ENCODE measurements at places on chromosomes 16 and 17.

DNA sequence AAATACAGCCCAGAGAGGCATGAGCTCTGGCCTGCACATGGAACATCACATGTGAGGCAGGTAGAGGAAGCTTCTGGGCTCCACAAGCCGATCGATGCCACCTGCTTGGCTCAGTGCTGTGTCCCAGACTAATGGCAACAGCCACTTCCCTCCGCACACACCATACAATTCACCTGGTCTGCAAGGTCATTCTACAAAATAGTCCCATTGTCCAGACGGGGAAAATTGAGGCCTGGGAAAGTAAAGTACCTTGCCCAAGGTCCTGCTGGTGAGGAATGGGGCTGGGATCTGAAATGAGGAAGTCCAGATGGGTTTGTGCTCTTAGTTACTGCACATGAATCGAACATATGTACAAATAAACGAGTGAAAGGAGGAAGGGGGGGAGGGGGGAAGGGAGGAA lies 88.0 kb downstream of the LITAF start:
- no peak for DNase-seq

GRCh38 chr16:27483088-27483437 lies 66.7 kb downstream of the GTF3C1 start:
- no peak for DNase-seq

GRCh38 chr16:66494916-66495315 lies 55.0 kb downstream of the TK2 start:
- no peak for DNase-seq

GRCh38 chr16:3548445-3548844 lies 28.8 kb downstream of the NLRC3 start:
- DNase-seq, result no peak

- no peak for DNase-seq
These were observed 51.6 kb downstream of the IKZF3 start for GRCh38 chr17:39812466-39812865.

- no peak for DNase-seq
These were observed 122.3 kb upstream of the LHX1 start for GRCh38 chr17:36814958-36815357.

GRCh38 chr16:55569025-55569424 lies 2.5 kb downstream of the CAPNS2 start:
- no peak for DNase-seq

DNA sequence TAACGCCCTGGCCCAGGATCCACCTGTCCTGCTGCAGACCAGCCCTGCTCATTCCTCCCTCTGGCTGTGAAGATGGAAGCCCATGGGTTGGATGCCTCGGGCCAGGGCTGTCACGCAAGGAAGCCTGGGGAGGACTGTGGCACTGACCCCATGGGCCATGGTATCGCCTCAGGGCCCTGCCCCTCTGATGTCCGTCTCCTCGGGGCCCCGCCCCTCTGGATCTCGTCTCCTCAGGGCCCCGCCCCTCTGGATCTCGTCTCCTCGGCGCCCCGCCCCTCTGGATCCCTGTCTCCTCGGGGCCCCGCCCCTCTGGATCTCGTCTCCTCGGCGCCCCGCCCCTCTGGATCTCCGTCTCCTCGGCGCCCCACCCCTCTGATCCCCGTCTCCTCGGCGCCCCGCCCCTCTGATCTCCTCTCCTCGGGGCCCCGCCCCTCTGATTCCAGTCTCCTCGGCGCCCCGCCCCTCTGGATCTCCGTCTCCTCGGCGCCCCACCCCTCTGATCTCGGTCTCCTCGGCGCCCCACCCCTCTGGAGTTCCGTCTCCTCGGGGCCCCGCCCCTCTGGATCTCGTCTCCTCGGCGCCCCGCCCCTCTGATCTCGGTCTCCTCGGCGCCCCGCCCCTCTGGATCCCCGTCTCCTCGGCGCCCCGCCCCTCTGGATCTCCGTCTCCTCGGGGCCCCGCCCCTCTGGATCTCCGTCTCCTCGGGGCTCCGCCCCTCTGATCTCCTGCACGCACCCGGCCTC lies 24.0 kb downstream of the METRNL start:
- no peak for DNase-seq

- DNase-seq, result no peak
These were observed 5.3 kb downstream of the UNC119 start for GRCh38 chr17:28547096-28547622.

GRCh38 chr16:89137666-89138512 lies 33.7 kb upstream of the CDH15 start:
- no peak for DNase-seq

DNA sequence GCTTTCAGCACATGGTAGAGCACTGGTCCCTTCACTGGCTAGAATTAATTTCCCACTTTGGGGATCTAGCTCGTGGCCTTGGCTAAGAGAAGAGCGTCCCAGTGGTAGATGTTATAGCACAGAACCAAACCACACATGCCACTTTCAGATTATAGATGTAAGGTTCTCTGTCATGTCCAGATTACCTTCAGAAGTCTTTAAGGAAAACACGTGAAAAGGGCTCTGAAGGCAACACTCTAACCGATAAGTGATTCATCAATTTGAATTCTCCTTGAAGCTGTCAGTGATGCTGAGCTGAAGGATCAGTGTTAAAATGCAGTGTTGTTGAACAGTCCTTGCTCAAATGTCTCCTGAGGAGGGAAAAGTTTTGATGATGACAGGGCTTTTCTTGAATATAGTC lies 43.5 kb upstream of the VPS4A start:
- no peak for DNase-seq

DNA sequence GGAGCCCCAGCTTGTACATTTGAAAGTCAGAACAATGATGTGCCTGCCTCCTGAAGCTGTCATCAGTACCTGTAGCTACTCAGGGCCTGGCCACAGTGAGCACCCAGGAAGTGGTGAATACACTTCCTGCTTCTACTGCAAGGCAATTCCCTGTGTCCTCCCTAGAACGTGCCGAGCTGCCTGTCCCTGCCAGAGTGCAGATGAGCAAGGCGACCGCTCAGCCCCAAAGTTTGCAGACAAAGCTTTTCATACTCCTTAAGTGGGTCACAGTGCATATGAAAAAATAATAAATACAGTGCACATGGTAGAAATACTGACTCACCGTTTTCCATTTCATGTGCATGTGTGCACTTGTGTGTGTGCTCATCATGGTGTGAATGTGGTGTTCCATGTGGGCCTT lies 77.3 kb downstream of the MPRIP start:
- DNase-seq, result no peak

DNA sequence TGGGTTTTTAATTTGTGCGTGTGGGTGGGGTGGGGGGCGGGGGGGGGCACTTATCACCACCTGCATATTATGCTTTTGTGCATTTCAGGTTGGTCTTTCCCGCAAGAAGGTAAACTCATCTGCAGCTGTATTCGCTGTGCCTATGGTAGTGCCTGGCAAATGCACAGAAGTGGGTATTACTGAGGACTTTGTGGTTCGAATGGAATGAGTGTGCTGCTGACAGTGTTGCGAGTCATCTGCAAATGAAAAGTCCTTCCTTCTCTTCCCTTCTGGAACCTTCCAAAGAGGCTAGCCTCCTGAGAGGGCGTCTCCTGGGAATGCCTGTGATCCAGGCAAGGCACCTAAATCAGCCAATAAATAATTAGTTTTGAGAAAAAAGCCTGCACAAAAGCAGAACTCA lies 532.9 kb downstream of the MAF start:
- no peak for DNase-seq

- DNase-seq, result no peak
These were observed 51.4 kb upstream of the SLC25A19 start for GRCh38 chr17:75340631-75341030.

DNA sequence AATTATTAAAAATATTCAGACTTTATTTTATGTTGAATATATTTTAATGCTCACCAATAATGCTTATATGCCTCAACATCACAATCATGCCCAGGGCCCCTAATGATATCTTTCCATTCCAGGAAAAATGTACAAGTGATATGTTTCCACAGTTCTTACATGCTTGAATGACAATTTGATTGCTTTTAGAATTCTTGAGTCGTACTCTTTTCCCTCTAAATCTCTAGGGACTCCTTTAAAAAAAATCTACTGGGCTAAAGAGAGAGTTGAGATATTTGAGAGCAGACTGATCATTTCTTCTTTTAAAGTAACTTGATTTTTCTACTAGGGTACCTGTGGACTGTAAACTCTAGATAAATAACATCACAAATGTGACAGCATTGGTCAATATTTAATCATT lies 18.2 kb upstream of the HLF start:
- no peak for DNase-seq

DNA sequence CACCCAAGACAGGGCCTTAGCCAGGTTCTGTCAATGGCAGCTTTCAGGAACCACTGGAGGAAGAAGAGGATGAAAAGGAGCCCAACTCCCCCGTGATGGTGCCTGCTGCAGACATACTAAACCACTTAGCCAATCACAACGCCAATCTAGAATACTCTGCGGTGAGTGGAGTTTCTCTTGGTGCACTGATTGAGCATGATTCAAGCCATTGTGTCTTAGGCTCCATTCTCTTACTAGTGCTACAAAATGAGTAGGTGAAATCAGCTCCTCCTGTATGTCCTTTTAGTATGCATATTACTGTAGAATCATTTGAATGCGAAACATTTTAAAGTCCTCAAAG lies 1.4 kb downstream of the SETD6 start:
- DNase-seq, result no peak

GRCh38 chr17:43769859-43770258 lies 8.9 kb downstream of the DUSP3 start:
- DNase-seq, result no peak

DNA sequence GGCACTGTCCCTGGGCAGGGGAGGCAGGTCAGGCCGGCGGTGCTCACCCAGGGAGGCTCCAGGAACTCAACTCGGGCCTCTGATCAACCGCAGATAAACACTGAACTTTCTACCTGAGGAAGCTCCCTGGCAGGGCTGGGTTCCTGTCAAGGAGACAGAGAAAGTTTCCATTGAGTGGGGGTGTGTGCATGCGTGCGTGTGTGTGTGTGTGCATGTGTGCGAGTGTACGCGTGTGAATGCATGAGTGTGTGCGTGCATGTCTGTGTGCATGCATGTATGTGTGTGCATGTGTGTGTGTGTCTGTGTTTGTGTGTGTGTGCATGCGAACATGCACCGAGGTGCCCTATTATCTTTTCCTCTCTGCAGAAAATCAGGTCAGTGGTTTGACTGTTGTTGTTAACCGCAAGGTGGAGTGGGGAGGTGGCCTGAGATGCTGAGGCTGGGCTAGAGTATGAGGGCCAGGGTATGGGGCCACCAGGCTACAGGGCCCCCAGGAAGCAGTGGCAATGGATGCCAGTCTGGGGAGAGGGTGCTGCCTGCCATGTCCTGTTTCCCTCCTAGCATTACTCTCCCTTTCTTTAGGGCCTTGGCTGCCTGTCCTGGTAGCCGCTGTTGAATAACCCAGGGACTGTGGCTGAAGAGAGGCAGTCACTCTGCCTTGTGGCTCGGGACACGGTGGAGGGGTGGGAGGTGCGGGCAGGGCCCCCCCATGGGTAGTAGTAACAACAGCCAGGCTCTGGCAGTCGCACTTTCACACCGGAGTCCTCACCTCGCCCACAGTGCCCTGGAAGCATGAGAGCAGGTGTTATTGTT lies 24.0 kb downstream of the CCR7 start:
- no peak for DNase-seq

DNA sequence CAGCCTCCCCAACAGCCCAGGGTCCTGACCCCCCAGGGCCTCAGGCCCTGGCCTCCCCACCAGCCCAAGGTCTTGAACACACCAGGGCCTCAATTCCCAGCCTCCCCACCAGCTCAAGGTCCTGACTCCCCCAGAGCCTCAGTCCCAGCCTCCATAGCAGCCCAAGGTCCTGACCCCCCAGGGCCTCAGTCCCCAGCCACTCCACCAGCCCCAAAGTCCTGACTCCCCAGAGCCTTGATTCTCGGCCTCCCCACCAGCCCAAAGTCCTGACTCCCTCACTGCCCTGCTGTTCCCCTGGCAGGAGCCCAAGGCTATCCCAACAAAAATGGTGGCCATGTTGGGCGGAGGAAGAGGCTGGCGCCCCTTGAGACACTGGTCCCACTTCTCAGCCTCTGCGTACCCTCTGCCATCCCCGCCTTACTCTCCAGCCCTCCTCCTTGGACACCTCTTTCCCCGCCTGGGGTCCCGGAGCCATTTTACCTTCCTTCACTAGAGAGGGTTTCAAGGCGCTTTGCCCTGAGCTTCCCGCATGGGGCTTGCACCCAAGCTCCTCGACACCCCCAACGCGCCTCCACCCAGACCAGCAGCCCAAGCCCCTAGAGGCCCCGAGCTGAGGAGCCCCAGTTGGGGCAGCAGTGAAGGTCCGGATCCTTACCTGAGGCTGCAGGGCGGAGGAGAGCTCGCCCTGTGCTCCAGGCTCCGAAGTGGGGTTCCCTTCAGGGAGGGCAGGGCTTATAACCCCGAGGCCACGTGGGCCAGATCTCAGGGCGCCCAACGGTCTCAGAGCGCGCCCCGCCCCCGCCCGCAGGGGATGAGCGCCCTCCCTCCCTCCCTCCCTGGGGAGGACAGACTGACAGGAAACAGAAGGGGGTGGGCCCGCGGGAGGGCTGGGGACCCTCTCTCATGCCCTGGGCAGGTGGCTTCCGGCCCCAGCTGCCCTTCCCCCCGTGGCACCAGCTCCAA lies 3.5 kb upstream of the TSPOAP1 start:
- DNase-seq, result no peak

DNA sequence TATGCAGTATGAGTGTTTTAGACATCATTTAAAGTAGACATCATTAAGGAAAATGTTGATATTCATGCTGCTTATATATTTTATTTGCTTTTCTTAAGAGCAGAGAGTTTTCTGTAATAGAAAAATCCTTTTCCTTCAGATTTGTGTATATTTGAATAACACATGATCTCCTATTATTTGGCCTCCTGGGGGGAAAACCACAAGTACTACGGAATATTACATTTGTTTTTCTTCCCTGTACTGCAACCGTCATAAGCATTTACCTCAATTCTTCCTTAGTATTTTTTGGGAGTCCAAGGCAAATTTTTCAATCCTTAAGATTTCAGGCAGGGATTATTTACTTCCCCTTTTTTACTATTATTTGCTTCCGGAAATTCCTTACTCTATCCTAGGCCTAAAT lies 6.0 kb downstream of the RSPRY1 start:
- DNase-seq, result no peak

GRCh38 chr17:11264183-11264871 lies 23.3 kb downstream of the SHISA6 start:
- no peak for DNase-seq

GRCh38 chr17:69357701-69358100 lies 30.8 kb upstream of the ABCA5 start:
- DNase-seq, result no peak

DNA sequence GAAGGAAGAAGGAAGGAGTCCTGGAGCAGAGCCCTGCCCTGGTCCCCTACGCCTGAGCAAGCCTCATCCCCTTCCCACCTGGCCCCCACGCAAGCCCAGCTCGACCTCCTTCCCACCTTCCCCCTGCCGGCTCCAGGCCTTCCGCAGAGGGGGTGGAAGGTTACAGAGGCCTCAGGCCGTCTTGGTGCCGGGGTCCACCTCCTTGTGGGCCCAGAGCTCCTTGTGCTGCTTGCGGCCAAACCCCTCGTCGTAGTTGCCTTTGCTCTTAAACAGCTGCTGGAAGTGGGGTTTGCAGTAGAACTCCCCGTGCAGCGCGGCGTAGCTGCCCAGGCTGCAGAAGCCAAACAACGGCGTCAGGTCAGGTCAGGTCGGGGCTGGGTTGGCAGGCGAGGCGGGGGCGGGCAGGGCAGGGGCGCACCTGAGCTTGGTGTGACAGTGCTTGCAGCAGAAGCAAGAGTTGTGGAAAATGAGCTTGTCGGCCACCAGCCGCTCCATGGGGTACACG lies 1.5 kb downstream of the LIMD2 start:
- DNase-seq, result no peak

- DNase-seq, result no peak
These were observed 98.4 kb upstream of the DNAH9 start for GRCh38 chr17:11499881-11500280.

GRCh38 chr17:14471052-14471451 lies 170.2 kb downstream of the HS3ST3B1 start:
- no peak for DNase-seq

Data from NCI-H1105 (cell line).